Activated CD8-positive, alpha-beta T cell treated with anti-CD3 and anti-CD28 coated beads, Interleukin-2, amount 10 ng/mL, durations not matched to agents 7 days and 5 days (primary cell): ENCODE measurements at places on chromosomes 11 and 22. TPM values are rescaled to one million over a fixed set of nuclear protein-coding genes. Genes with fewer than 3 reads are reported as not detected.

Gene MS4A7
- total RNA-seq = not detected

Gene MAPK8IP2
- 0.31 TPM for total RNA-seq

Gene GDPD4
- not detected for total RNA-seq

Gene KRTAP5-7
- not detected for total RNA-seq

Gene CABP4
- total RNA-seq = 1.9 TPM

Gene SH3BP1
- 216 TPM for total RNA-seq

Gene ISX
- total RNA-seq = not detected

Gene CELSR1
- 0.08 TPM for total RNA-seq

Gene OR52E8
- total RNA-seq = not detected

Gene AASDHPPT
- 30.9 TPM for total RNA-seq

Gene FAM118B
- total RNA-seq = 12.8 TPM

Gene LMO2
- total RNA-seq = not detected

Gene LMNTD2
- 0.81 TPM for total RNA-seq

Gene RFPL2
- total RNA-seq = not detected

Gene P2RY6
- total RNA-seq = not detected
